Heart left ventricle (tissue), 16 donors: ENCODE measurements at places on chromosomes 7 and 10. TPM values are rescaled to one million over a fixed set of nuclear protein-coding genes. Genes with fewer than 3 reads are reported as not detected.

GRCh38 chr7:131568970-131569369 lies 12.5 kb upstream of the PODXL start:
- DNase-seq: no peak

DNA sequence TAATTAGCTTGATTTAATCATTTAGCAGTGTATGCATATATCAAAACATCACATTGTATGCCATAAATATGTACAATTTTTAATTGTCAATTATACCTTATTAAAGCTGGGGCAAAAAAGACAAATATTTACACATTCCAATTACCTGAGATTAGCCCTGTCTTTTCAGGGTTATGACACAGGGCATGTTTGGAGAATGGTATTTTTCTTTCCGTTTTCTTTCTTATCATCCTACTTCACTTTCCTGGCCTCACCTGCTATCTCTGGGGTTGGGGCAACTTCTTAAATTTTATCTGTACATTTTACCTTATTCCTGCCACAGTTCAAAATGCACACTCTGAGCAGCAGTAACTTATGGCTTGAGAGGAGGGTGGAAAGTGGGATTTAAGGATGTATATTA lies 285.9 kb downstream of the DOCK4 start:
- DNase-seq: no peak

GRCh38 chr10:3478632-3479240 lies 306.2 kb upstream of the PITRM1 start:
- no peak for DNase-seq

DNA sequence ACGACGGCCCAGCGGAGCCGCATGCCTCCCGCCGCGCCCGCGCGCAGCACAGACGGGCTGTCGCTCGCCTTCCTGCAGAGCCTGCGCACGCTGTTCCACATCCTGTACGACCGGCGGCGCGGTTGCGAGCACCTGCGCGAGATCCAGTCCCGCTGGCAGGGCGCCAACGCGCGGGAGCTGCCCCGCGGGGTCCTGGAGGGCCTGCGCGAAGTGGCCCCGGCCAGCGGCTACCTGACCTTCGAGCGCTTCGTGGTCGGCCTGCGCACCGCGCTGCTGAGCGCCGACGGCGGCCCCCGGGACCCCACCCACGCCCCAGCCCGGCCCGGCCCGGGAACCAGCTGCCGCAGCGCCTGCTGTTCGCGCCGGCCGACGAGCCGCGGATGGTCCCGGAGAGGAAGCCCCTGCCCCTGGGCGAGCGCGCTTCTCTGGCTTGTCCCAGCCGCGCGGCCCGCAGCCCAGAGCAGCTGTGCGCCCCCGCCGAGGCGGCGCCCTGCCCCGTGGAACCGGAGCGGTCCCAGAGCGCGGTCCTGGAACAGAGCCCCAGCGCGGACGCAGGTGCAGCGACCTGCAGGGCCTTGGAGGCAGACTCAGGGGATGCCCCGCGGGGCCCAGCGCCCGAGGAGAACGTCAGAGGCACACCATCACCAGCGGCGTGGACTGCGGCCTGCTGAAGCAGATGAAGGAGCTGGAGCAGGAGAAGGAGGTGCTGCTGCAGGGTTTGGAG lies 25.3 kb upstream of the ZNF716 start:
- DNase-seq: no peak

GRCh38 chr10:92965314-92965713 lies 95.3 kb upstream of the CYP26C1 start:
- DNase-seq: no peak

- no peak for DNase-seq
Observed at GRCh38 chr7:70781922-70782311, 350.0 kb upstream of the GALNT17 start.

GRCh38 chr7:140016540-140016939 lies 46.2 kb downstream of the PARP12 start:
- no peak for DNase-seq

DNA sequence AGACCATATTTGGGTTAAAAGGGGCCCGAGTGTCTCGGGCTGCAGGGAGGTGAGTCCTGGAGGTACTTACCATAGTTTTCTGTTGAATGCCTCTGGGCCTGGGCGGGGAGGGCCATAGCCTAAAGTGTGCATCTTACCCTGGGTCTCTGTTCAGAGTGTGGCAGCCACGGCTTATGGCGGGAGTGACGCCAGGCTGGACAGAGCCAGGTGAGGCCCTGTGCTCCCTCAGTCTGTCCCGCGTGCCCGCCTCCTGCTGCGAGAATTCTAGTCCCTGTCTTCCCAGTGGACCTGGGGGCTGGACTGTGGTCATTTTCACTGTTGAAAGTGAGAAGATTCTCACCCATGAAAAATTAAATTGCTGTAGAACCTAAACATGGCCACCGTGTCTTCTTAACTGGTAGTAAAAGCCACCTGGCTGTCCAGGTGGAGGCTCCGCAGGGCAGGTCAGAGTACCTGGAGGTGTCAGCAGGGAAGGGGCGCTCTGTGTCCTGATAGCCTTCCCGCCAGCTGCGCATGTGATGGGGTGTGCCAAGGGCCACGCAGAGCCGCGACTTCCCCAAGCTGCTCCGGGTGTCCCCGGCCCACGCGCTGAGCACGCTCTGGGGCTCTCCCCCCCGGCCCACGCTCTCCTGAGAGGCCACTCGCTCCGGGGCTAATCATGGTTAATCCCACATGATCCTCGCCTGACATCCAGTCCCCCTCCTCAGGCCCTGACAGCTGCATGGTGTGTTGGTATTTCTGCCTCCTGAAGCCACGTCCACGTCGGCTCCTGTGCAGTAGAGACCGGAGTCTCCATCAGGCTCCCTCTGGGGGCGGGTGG lies 20.3 kb downstream of the INPP5A start:
- peak; percentile 42 for DNase-seq

DNA sequence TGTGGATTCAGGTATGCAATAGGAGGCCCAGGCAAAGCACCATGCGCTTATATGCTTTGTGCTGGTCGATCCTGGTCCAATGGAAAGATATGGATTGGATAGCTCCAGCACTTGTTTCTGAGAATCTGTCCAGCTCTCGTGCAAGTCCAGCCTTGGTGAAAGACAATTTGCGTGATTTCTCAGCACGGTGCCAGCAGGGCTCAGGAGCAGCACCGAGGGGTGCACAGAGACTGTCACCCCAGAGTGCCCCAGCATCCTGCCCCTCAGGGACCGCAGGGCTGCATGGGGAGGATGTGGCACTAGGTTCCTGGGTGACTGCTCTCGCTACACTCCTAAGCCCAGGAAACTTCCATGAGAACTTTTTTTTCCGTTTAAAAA lies 225.2 kb downstream of the WDR37 start:
- DNase-seq: no peak

- DNase-seq: no peak
Observed at GRCh38 chr10:98832738-98833137, 386.0 kb upstream of the HPS1 start.

GRCh38 chr10:86681047-86681446 lies 12.7 kb downstream of the LDB3 start:
- DNase-seq: peak; percentile 77

DNA sequence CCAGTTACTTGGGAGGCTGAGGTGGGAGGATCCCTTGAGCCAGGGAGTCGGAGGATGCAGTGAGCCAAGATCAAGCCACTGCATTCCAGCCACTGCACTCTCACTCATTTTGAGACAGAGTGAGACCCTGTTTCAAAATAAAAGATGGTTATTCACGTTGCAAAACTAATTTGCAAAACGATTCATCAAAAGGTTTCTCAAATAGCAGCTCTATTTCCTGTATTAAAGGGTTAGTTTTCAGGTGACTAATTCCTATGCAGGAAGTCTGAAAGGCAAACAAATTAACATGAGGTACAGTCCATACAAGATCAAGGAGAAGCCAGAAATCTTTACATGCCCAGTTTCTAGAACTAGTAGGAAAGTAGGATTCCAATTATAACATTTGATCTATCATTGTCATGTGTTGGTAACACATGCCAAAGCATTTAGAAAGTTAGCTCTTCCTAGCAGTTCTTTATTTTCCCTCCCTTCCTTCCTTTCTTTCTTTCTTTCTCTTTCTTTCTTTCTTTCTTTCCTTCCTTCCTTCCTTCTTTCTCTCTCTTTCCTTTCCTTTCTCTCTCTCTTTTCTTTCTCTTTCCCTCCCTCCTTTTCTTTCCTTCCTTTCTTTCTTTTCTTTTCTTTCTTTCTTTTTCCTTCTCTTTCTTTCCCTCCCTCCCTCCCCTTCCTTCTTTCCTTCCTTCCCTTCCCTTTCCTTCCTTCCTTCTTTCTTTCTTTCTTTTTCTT lies 49.3 kb downstream of the DENND2A start:
- no peak for DNase-seq

DNA sequence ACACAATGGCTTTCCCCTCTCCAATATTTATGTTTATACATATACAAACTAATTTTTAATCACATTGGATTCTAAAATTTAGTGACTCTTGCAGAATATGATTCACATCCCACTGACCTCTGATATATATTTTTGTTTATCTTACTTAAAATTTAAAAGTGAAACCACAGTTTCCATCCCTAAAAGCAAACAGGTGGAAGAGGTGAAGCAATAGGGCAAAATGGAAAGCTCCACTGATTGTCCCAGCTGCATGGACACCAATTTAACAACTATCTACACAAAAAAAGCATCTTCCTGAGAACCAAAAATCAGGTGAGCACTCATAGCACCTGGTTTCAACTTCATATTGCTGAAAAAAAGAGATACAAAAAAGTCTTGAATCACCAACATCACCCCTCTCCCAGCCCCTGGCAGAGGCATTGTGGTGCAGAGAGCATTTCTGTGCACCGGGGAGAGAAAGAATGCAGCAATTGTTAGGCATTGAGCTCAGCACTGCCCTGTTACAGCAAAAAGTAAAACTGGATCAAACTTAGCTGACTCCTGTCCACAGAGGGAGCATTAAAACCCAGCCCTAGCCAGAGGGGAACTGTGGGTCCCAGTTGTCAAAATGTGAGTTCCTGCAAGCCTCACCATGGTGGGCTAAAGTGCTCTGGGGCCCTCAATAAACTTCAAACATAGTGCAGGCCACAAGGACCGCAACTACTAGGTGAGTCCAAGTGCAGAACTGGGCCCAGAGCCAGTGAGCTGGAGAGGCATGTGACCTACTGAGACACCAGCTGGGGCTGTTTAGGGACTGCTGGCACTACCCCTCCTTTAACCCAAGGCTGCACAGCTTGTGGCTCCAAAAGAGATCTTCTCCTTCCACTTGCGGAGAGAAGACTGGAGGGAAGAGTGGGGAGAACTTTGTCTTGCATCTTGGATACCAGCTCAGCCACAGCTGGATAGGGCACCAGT lies 92.1 kb downstream of the SIRT1 start:
- DNase-seq: peak; percentile 83

GRCh38 chr7:117308891-117309290 lies 14.0 kb downstream of the WNT2 start:
- no peak for DNase-seq

DNA sequence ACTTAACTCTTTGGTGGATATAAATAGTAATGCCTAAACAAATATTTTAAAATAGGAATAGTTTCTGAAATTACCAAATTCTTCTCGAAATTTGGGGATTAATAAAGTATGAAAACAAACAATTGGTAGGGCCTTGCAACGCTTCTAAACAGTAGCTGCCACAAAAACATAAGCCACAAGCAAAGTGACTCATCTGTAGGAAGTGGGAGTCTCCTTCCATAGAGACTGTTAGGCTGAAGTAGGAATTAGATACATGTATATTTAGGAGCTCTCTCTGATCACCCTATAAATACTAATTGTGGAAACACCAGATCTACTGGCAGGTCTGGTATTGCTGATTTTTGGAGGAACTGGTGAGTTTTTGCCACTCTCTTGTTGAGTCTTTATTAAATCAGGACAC lies 5.7 kb upstream of the LMOD2 start:
- no peak for DNase-seq

- no peak for DNase-seq
Observed at GRCh38 chr7:107833684-107834106, 30.7 kb upstream of the SLC26A3 start.

- DNase-seq: no peak
Observed at GRCh38 chr7:5143106-5143505, 46.9 kb upstream of the WIPI2 start.

The CTAGE15 gene
- not detected for total RNA-seq

The SAMD8 gene
- 43.0 TPM for total RNA-seq

The WDR86 gene
- total RNA-seq: not detected

The ACHE gene
- 1.1 TPM for total RNA-seq

The GIMAP7 gene
- 17.6 TPM for total RNA-seq

The LIPK gene
- total RNA-seq: not detected
